ENCODE measurements at places on chromosomes 4 and X.

DNA sequence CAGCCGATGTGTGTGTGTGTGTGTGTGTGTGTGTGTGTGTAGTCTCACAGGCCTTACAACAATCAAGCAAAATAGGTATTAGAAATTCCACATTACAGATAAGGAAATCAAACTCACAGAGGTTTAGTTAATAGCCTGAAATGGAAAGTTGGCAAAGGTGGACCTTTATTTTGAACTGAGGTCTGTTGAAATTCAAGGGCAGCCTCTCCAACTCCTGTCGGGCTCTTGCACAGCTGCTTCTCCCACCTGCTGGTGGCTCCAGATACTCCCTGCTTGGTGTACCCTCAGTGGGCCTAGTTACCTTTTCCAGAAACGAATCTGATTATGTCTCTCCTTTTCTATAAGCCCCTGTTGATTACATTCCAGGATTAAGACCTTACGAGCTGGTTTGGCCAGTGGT lies 195.9 kb downstream of the MGST2 start:
- DNase-seq, result no peak

- DNase-seq, result no peak
Measured at GRCh38 chr4:2138846-2139500, 79.8 kb downstream of the NAT8L start.

DNA sequence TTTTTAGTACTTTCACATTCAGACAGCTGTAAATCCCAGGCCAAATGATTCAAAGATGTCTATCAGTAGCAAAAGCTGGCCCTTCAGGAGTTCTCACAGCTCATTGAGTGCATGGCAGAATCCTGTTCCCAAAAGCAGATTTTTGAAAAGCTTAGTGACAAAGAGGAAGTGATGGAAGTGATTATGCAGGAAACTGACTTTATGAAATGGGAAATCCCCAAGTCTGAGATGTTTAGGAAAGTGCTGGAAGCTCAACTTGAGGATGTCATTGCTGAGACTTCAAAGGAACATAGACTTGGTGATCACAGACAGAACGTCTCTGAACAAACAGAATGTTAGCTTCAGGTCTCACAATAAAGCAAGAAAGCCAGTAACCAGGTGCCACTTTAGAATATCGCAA lies 51.0 kb upstream of the CFAP47 start:
- DNase-seq, result no peak

- no peak for DNase-seq
Measured at GRCh38 chr4:96916711-96917110, 1076.8 kb downstream of the PDHA2 start.

DNA sequence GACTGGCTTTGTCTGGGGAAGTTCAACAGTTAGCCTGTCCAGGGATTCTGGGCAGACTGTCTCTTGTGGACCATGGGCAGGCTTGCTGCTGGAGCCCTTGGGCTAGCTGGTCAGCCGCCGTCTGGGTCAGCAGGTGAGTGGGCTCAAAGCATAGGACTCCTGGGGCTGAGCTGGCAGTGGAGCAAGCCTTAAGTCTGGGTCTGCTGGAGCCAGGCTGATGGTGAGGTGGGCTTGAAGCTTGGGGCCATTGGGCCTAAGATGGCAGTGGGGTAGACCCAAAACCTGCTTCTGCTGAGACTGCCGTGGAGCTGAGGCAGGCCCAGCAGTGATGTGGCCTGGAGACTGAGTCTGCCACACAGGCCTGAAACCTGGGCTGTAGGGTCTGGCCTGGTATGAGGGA lies 645.1 kb downstream of the RAPGEF2 start:
- DNase-seq, result no peak

DNA sequence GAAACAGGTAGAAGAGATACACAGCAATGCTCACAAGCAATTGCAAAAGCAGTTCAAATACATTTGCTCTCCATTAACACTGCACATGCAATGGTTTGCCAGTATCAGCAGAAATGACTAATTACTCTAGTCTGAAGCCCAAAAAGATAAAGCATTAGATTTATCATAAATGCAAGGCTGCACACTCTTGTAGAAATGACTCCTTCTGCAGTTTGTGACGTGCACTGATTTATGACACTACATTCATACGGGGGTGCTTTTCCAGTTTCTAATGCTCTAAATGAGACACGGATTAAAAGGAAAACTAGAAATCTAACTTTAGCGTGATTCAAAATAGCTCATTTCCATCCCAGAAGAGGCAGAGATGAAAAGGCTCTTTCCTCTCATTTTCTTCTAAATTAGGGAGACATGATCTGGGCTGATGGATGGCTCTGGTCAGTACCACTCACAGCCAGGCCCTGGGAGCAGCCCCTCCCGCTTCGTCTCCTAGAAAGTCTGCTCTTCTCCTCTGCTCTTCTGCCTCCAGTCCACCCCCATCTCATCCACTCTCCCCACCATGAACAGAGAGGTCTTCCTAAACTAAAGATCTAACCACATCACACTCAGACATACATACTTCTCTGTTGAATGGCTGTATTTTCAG lies 33.2 kb downstream of the PPP2R2C start:
- DNase-seq, result no peak

- DNase-seq, result no peak
Measured at GRCh38 chr4:89064848-89065247, 7.9 kb upstream of the FAM13A start.

- no peak for DNase-seq
Measured at GRCh38 chr4:15343581-15343980, 84.3 kb upstream of the C1QTNF7 start.

- no peak for DNase-seq
Measured at GRCh38 chrX:20531667-20532066, 265.0 kb upstream of the RPS6KA3 start.

GRCh38 chr4:146333895-146334262 lies 119.5 kb downstream of the REELD1 start:
- DNase-seq, result no peak

DNA sequence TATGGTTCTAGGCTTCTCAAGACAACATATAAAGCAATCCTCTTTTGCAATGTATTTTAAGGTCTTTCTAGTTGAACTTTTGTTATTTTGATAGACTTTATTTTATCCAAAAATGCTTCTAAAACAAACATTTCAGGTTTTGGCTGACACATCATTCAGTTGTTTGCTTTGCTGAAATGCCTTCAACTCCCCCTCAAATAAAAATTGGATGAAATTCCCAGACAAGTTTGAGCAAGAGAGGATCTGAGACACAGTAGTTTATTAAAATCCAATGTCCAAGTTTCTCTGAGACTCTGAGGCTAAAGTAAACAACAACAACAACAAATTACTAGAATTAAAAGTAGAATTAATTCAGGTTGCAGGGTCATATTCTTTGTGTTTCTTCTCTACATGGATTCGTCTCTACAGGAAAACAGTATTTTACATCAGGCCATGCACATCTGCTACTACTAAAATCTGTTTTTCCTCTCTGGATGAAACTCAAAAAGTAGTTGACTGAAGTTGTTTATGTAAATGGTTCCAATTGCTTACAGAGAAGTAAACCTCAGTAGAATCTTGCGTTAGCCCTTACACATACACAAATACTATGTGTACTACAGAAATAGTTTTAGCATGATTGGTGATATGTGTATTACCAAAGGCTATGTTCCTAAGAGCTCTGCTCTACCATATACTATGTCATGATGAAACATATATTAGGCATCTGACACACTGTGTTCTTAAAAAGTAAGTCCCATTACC lies 64.9 kb downstream of the PRSS12 start:
- no peak for DNase-seq

GRCh38 chr4:15793506-15794363 lies 15.6 kb downstream of the CD38 start:
- no peak for DNase-seq

- DNase-seq, result no peak
Measured at GRCh38 chr4:7815981-7816380, 123.7 kb downstream of the AFAP1 start.

DNA sequence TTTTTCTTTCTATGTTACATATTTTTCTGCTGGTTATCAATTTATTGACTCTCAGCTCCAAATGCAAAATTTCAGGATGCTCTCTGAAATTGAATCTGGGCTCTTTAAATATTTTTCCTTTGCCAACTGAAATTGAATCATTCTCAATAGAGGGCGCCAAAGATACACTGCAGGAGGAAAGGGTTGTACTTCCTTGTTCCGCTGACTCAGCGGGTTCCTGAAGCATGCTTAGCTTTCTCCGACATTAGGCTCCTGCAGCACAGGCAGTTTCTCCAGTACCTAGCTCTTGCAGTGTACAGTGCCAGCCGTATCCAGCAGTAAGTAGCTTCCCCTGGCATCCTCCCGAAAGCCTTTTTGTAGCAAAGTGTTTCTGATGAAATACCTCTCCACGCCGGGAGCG lies 28.8 kb upstream of the CFAP47 start:
- no peak for DNase-seq

DNA sequence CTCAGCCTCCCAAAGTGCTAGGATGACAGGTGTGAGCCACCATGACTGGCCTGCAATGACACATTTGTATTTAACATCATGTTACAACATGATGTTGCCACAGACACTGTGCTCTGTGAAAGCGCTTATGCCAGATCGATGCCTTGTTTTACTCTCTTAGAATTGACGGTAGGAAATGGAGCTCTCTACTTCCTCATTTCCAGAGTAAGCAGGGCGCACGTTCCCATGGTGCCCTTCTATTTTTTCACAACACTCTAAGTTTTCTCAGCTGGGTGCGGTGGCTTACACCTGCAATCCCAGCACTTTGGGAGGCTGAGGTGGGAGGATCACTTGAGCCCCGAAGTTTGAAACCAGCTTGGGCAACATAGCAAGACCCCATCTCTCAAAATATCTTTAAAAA lies 60.7 kb upstream of the DHRSX start:
- no peak for DNase-seq

DNA sequence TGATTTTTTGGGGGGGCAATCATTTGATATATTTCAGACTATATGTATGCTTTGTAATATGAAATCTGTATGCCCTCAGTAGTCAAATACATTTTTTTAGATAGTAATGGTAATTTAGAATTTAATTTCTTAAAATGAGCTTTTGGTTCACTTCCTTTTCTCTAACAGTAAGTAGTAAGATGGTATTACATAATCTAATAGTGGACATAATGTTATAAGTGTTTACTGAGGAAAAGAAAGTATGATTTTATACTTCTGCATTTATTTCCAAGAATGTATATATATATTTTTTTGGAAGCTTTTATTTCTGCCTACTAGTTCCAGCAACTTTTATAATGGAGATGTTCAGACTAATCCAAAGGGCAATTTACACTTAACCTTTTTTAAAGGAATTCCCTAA lies 1450.7 kb upstream of the TENM3 start:
- DNase-seq, result no peak

GRCh38 chr4:912548-913279 lies 19.4 kb downstream of the GAK start:
- no peak for DNase-seq

GRCh38 chr4:5277079-5277478 lies 225.8 kb downstream of the STK32B start:
- DNase-seq, result no peak

GRCh38 chr4:135739354-135739753 lies 1537.8 kb upstream of the PABPC4L start:
- no peak for DNase-seq

GRCh38 chrX:15319075-15319474 lies 3.6 kb upstream of the ASB11 start:
- DNase-seq, result no peak

GRCh38 chr4:125642645-125643044 lies 327.9 kb downstream of the FAT4 start:
- no peak for DNase-seq

GRCh38 chr4:133143775-133144430 lies 5.2 kb upstream of the PCDH10 start:
- DNase-seq, result no peak

All from CD4-positive, alpha-beta T cell treated with Interleukin-2 at 100 ng/mL for 4 hours (primary cell).